ENCODE measurements at places on chromosomes 7 and 10.
A peak's percentile ranks its signal among the peaks of the same experiment; 100 is the strongest.

DNA sequence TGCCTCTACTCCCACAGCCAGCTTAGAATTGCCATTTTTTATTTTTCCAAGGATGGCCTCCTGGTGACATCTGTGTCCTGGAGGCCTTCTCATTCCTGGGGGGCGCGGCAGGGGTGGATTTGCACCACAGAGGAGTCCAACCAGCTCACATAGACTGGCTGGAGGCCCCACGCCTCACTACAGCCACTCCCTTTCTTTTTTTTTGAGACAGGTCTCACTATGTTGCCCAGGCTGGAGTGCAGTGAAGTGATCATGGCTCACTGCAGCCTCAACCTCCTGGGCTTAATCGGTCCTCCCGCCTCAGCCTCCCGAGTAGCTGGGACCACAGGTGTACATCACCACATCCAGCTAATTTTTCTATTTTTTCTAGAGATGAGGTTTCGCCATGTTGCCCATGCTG lies 57.6 kb upstream of the DOCK1 start:
- DNase-seq, result no peak

DNA sequence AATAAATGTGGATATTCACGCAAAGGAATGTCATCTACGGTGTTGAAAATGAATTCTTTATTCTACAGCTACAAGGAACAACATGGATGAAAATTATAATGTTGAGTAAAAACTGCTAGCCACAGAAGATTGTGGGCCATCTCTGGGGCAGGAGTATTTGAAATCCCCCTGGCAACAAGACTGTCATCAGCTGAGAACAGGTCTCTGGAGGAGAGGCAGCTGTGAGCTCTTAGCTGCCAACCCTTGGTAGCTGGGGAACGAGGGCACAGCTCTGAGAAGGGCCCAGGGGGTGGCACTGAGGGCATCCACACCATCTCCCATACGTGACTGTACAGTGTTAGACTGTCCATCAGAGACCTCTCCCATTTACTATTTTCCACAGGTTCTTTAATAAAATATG lies 340.1 kb upstream of the MGMT start:
- DNase-seq, result no peak

DNA sequence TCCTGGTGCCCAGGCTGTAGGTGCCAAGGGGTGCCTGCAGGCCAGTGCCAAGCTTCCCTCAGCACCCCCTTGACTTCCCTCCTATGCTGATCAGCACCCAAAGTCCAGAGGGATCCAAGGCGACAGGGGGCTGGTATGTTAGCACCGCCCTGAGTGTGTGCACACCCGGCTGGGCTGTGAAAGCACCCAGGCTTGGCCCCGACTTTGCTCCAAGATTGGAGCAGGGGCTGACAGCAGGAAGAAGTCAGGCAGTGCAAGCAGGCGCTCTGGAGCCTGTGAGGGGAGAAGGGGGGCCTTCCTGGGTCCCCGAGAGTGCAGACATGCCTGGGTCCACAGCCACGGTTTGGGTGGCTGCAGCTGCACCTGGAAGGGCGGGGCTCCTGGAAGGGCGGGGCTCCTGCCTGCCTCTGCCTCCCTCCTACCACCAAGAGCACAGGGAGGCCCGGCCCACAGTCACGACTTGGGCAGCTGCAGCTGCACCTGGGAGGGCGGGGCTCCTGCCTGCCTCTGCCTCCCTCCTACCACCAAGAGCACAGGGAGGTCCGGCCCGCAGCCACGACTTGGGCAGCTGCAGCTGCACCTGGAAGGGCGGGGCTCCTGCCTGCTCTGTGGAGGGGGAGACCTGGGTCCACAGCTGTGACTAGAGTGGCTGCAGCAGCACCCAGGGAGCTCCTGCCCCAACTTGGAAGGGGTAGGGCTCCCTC lies 30.2 kb upstream of the ZMYND11 start:
- DNase-seq, result peak; percentile 45

DNA sequence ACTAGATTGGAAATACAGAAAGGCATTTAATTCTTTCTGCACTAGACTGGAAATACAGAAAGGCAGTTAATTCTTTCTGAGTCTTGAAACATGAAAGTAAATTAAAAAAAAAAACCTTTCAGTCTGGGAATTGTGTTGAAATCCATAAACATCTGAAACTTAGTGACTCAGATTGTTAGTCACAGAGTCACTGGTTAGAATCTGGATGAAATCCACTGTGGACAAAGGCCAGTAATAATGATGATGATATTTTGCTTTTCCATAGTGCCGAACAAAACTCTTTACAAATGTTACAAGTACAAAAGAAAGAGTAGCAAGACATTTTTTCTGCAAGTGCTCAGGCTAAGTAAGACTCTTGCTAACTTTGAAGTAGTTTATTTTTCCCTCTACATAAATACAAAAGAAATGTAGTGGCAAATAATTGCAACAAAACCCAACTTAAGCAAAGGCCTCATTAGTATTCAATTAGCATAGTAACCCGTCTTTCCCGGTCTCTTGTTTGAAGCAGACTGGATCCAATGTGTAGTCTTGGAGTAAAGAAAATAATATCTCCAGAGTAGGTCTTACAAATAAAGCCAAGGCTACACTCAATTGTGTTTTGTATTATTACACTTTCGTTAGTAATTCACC lies 5.8 kb upstream of the PRTFDC1 start:
- DNase-seq, result no peak

- no peak for DNase-seq
These were observed 157.4 kb downstream of the ST7 start for GRCh38 chr7:117110480-117111315.

GRCh38 chr10:100364735-100365391 lies 17.8 kb downstream of the SCD start:
- peak; percentile 71 for DNase-seq

DNA sequence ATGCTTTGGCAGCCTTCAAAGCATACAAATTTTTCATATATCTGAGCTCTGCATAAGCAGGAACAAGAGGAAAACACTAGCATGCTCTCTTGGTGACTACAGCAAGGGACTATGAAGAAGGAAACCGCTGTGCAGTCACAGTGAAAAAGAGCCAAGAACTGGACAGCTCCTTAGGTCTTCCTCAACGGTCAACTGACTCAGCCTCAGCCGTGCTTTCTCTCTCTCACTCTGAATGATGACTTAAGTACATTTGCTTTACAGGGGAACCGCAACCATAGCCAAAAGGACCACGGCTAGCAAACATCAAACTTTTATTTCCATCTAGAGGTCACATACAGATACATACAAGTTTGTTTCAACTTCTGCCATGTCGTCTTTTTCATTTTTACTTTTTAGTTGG lies 69.9 kb downstream of the HYCC1 start:
- no peak for DNase-seq
